ENCODE measurements at places on chromosomes 5 and 9.

GRCh38 chr9:99259231-99259918 is 37.3 kb downstream of the SEC61B start:
- DNase-seq = no peak

GRCh38 chr5:73297430-73297829 is 124.4 kb downstream of the TMEM174 start:
- DNase-seq = no peak

DNA sequence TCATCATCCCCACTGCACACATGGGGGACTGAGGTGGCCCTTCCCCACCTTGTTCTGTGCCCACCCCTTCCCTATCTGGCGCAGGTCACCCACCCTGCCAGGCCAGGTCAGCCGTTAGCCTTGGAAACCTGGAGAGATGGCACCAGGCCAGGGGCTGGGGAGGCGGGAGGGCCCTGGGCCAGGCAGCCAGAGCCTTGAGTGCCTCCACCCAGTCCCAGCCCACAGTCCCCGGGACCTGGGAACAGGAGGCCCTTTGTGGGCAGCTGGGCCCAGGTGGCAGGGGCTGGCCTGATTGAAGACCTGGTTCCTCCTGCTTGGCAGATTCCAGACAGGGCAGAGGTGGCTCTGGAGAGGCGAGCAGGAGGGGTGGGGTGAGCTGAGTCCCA is 70.6 kb downstream of the LRSAM1 start:
- no peak for DNase-seq

DNA sequence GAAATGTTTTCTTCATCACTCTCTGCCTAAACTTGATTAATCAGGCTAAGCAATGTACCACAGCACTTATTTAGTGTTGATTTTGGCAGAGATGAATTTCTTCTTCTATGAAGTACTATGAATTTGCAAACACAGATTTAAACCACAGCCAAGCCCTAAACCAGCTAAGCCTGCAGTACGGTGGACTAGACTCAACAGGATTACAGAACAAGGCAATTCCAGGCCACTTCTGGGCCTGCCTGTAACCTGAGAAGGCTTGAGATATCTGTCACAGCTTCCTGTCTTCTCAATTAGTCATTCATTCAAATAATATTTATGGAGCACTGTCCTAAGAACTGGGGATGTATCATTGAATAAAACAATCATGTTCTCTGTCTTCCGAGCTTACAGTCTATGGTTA is 32.4 kb upstream of the CAST start:
- no peak for DNase-seq

DNA sequence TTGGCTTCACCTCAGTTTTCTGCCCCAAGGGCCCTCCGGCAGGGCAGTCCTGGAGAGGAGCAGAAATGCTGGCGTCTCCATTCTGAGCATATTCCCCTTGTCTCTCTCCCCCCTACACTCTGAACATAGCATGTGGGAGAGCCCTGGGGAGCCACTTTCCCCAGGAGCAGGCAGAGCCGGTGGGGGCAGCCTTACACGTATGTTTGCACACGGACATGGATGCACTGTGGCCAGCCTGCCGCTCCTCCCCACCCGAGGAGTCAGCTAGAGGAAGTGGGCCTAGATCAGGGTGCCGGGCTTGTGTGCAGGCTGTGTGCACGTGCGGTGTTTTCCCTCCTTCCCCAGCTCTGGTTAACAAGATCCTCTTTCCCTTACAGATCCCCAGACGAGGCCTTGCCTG is 25.4 kb upstream of the POMT1 start:
- DNase-seq = no peak

DNA sequence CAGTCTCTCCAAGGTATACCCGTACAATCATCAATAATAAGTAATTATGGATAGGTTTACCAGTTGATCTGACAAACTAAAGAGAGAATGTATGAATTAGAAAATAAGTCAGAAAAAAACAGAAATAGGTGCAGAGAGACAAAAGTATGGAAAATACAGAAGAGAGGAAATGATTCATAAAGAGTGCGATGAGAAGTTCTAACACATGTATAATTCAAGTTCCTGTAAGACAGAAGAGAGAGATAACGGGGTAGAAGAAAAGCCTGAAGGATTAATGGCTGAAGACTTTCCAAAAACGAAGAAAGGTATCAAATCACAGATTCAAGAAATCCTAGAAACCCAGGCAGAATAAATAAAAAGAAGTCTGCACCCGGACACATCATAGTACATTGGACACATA is 16.2 kb upstream of the SMU1 start:
- no peak for DNase-seq

GRCh38 chr9:120922404-120923195 is 4.0 kb downstream of the TRAF1 start:
- no peak for DNase-seq

DNA sequence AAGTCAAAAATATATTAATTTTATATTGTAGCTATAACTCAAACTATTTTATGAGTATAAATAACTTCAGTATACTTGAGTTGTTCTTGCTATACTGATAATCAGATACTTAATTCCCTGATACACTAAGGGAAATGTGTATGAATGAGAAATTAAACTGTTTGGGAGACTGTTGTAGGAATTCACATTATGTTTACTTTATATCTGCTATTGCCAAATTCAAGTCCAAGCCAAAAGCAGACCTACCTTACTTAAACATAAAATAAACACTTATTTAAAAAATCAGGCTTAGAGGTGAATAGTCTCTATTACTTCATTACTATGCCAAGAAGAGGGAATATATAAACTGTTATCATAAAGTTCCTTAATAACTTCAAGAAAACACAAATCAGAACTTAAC is 13.2 kb downstream of the NR3C1 start:
- DNase-seq = no peak

- DNase-seq = peak; percentile 2
Observed at GRCh38 chr5:40383749-40384651, 295.7 kb upstream of the PTGER4 start.

GRCh38 chr5:146007270-146007669 is 70.9 kb downstream of the SH3RF2 start:
- DNase-seq = no peak

GRCh38 chr9:123365287-123365880 is 9.4 kb downstream of the CRB2 start:
- DNase-seq = no peak

DNA sequence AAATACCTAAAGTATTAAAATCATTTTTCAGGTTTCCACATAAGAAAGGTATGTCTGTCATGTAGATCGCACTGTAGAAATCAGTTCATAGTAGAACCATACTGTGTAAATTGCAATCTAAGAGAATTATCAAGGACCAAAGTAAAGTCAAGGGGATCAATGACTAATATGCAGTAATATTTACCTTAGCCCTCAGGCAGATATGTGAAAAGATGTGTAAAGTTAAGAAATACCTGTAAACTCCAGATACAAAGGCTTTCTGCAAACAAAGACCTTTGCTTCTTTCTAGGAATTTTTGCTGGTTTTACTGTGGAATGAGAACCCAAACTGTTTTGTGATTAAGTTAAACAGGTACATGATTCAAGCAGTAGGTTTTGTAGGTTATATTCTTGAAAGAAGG is 11.6 kb downstream of the POLK start:
- DNase-seq = no peak
